ENCODE measurements at places on chromosomes 11 and 22.

GRCh38 chr11:115503083-115503885 lies 931 bp downstream of the CADM1 start:
- peak; percentile 61 for DNase-seq

GRCh38 chr11:113647108-113647507 lies 59.0 kb downstream of the TMPRSS5 start:
- no peak for DNase-seq

GRCh38 chr22:23073526-23074229 lies 3.4 kb downstream of the GNAZ start:
- no peak for DNase-seq

DNA sequence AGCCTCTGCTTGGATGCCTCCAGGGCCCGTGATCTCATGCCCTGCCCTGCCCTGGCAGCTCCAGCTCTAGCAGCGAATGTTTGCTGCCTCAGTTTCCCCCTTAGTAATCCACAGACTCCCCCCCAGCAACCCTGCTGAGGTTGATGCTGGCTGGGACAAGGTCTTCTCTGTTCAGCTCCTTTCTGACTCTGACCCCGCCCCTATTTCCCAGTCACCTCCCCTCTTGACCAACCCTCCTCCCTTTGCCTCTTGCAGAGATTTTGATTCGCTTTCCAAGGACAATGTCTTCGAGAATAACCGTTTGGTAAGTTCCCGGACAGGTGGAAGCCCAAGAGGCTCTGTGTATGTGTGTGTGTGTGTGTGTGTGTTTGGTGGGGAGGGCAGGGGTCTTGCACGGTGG lies 5.6 kb downstream of the MICALL1 start:
- no peak for DNase-seq

GRCh38 chr11:587978-588380 lies 11.7 kb downstream of the PHRF1 start:
- no peak for DNase-seq

GRCh38 chr11:15761235-15761634 lies 595.1 kb downstream of the SOX6 start:
- DNase-seq: peak; percentile 32

GRCh38 chr11:16280256-16280682 lies 76.1 kb downstream of the SOX6 start:
- DNase-seq: peak; percentile 97

DNA sequence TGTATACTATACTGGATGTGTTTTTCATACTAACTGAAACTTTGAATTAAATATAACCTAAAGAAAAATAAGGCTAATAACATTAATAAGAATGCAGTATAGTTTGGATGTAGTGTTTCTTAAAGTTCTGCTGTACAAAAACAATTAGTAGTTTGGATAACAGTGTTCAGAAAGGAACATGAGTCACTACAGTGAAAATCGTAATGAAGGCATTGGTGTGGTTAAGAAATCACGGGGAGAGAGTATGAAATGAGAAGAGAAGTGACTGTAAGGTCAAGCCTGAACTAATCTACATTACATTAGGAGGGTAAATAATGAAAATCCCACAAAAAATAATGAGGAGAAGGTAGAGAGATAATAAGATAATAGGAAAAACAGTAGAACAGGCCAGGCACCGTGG lies 726.6 kb upstream of the ARHGAP42 start:
- DNase-seq: no peak

GRCh38 chr11:65204143-65204542 lies 22.4 kb downstream of the CAPN1 start:
- DNase-seq: no peak

DNA sequence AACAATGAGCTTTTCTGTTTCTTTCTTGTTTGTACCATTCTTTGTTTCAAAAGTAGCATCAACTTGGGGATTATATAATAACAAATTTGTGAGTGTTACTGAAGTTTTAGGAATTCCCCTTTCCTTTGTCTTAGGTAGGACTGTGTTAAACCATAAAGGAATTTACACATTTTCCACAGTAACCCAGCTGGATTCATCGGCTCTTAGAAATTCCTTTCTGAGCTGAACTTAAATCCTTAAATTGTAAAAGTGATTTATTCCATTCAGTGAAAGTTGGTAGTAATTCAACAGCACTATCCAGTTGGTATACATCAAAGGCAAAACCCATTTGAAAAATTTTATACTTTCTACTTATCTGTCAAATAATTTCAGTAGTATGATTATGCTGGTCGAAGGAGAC lies 11.8 kb downstream of the EMSY start:
- DNase-seq: no peak

GRCh38 chr11:131691181-131692041 lies 321.0 kb downstream of the NTM start:
- no peak for DNase-seq

DNA sequence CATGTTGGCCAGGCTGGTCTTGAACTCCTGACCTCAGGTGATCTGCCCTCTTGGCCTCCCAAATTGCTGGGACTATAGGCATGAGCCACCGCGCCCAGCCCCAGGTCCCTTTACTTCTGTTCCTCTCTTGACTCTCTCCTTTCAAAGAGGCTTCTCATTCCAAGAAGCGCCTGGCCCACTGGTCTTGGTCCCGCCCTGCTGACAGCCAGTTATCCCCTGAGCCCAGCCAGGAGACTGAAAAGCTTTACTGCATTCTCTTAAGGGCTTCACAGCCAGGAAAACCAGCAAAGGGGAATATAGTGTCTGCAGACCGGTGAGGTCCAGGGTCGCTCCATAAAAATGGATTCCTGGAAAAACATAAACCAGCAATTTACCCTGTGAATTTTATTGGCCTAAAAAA lies 68.3 kb downstream of the NFAM1 start:
- no peak for DNase-seq

DNA sequence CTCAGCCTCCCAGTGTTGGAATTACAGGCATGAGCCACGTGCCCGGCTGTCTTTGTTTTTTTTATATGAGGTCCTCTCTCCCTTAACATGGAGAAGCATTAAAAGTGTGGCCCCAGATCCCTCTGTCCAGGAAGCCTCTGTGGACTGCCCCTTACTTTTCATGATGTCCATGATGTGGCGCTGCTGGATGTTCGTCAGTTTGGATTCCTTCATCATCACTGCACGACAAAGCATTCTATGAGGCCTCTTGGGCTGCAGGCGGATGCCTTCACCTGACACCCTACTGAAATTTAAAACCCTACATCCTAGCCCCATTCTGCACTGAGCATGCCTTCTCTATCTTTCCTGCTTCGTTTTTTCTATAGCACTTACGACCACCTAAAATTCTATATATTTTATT lies 2.1 kb downstream of the C22orf23 start:
- no peak for DNase-seq

GRCh38 chr11:24496386-24496735 lies 492 bp upstream of the LUZP2 start:
- DNase-seq: peak; percentile 31
